ENCODE measurements at places on chromosomes 6 and 20.

- no peak for DNase-seq
These were observed 117.9 kb downstream of the LAMP5 start for GRCh38 chr20:9632265-9632664.

- DNase-seq = no peak
These were observed 42.5 kb upstream of the ARMC2 start for GRCh38 chr6:108805611-108806167.

DNA sequence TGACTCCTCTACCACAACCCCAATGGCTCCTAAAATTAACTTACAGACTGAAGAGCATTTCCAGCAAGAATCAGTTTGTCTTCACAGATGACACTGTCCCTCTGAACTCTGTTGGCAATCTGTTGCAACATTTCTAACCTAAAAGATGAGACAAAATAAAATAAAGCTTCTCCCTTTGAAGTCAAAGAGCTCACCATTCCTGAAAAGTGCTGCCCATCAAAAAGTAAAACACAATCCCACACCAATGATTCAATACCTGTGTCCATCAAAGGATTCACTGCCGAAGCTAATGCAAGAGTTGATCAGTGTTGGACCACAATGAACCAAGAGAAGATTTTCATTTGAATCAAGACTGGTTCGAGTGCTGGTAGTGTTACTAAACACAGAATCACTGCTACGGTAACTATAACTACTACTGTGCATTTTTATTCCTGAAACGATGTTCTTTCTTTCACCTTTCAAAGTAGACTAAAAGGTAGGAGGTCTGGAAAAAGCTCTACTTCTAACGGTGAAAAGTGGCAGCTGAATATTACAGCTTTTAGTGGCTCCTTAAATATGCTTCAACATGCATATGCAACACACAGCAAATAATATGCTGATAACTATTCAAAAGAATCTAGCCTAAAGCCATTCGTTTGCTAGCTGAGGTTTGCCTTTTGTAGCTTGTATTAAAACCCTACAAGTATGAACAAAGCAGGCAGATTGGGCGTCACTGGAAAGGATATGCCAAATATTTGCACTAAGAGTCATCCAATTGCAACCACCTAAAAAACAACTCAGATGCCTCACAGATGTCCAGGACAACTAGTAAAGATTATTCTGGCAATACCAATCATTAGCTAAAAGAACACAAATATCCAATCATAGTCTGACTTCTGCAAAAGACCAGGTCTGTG, at the start of gene DST:
Gene DST (minus strand): TSS at position 524 of the 896 bp plus-strand sequence.
- DNase-seq = no peak

DNA sequence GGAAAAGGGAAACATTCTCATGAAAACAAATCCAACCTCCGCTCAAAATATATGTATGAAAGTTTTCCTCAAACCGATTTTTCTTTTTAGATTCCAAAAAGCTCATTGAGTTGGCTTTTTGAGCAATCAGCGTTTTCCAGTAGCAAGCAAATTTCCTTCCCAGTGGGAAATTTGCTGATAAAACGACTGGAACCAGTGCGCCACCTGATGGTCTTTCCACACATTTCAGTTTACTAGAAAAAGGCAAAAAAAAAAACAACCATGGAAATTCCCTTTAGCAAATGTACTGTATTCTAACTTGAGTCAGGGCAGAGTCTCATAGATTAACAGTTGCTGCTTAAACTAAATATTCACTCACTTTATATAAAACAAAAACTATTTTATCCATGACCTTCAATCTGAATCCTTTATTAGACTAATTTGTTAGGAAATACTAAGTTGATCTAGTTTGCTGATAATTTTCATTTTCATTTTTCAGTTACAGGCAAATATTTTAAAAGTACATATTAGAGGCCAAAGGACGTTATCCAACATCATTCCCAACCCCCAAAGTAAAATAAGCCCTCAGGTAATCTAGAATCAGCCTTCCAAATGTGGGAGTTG, 271.5 kb downstream of the FOXA2 start:
- peak; percentile 36 for DNase-seq

DNA sequence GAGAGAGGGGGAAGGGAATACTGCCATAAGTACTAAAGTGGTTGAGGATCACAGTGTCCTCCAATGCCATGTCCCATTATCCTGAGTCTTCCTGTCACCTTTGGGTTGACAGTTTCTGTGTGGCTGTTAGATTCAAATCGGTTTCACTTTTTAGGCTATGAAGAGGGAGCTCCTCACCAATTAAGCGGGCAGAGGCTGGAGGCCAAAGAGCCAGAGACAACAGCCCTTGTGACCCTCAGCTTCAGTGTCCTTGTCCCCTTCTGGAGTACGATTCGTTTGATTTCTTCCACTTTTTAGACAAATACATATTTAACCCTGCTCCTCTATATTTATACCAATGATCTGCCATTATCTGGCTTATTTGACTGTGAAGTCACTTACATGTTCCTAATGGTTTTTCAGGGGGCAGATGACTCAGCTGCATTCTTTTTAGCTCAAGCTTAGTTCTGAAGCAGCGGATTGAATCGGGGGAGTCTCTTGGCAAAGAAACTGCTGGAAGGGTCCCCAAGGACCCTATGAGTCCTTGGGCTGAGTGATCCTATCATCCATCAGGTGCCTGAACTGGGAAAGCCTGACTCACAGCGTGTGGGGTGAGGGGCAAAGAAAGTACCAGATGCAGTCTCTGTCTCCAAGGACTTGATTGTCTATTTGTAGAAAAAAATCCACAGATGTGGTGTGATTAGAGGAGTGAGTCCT, 18.2 kb downstream of the FERMT1 start:
- DNase-seq = no peak

DNA sequence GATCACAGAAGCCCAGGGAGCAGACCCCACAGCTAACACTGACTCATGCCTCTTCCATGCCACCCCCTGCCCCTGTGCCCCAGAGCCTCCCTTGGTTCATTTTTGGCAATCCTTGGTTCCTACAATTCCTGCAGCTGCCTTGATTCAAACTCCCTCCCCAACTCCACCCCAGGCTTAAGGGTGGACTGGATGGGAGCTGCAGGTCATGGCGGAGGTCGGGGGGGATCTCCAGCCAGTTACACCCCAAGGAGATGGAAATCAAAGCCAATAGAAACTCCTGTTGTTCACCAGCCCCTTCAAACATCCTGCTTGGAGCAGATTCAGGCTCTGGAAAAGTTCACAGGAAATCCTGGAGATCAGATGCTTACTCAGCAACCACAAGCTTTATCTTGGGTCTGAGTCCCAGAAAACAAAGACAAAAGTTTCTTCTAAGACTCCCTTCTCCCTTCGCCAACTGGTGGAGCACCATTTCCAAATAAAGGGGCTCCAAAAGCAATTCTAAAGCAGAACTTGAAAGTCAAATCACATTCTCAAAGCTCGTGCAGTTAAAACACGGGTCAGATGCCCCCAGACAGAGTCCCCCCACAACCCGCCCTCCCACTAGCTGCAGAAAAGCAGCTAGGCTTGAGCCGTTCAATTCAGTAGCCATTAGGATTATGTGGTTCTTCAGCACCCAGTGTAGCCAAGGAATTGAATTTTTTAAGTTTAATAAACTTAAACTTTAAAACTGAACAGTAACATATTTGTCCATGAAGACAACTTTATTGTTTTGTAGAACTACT, 149.5 kb downstream of the ANKRD60 start:
- no peak for DNase-seq

- no peak for DNase-seq
These were observed 58.3 kb downstream of the SERAC1 start for GRCh38 chr6:158109748-158110147.

GRCh38 chr6:42227173-42227850, 9.7 kb upstream of the MRPS10 start:
- DNase-seq = no peak

DNA sequence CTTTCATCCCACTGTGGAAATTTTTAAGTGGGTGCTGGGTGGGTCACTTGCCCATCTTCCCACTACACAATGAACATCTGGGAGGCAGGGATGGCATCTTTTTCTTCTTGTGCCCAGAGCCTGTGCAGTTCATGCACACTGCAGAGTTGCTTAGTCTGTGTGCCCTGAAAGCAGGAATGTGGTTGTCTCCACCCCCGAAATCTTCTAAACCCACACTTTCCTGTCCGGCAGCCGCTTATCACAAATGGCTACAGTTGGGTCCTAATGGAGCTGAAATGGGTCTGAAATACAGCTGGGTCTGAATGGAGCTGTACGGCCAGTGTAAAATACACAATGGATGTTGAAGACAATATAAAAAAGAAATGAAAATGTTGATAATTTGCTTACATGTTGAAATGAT, 112.1 kb upstream of the PMEPA1 start:
- no peak for DNase-seq

- no peak for DNase-seq
These were observed 616 bp downstream of the CHMP4B start for GRCh38 chr20:33811776-33812151.
